ENCODE measurements at places on chromosomes 11 and 22. TPM values are rescaled to one million over a fixed set of nuclear protein-coding genes. Genes with fewer than 3 reads are reported as not detected.

DNA sequence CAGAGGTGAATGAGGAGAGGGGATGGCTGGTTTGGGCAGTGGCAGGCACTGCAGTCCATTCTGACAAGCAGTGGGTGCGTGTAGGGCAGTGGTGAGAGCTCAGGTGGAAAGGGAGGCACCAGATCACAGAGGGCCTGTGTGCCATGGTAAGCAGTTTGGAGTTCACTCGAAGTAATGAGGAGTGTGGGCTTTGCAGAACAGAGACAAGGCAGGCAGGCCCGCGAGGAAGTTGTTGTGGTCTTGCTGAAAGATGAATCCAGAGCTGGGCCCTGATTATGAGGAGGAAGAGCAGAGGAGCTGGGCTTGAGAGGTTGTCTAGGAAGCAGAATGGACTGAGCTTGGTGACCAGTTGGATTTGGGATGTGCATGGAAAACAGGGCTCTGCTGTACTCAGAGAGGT lies 1.6 kb upstream of the DNAJB13 start:
- DNase-seq: no peak

OR4A16 gene
- not detected for total RNA-seq

DNA sequence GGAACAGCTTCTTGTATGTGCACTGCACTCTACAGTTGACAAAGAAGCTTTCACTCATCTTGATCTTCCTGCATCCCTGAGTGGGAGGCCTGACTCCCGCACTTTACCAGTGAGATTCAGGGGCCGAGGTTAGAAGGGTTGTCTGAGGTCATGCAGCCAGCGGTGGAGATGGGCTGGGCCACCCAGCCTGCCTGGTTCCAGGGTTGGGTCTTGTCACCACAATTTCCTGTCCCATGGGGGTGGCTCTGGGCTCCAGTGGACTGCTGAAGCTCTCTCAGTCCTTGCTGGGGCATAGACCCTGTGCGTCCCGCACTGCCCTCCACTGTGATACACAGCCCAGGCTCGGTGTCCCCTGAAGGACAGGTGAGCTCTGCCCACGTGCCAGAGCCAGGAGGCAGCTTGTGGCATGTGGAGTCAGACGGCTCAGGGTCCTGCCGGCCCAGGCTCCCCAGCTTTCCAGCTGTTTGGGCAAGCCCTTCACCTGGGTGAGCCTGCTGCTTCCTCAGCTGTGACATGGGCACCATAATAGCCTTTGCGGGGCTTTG lies 6.9 kb upstream of the MYO7A start:
- no peak for DNase-seq

DNA sequence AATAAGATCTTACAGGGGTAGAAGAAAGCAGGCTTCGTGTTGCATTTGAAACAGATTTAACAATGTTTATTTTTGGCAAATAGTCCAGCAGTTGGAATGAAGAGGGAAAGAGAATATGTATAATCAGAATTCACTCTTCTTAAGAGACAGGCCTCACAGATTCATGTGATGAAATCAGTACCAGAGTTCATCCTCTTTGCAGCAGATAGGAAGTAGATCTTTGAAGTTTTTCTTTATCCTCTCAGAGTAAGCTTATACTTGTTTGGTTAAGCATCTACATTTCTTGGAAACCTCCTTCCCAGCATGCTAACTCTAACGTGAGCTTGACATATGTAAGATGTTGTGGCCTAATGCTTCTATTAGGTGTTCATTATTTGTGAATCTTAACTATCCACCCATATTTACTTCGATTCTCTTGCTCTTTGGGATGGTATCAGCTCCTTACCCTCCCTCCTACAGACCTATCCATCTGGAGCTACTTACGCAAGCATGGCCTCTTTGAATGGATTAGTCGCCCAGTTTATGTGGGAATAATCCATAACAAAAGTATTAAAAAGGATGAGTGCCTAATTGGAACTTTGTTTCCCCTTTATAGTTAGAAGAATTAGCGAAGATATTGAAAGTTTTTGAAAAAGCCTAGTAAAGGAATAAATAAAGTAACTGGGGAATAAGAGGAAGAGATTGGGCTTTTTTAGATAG lies 80.1 kb downstream of the PRMT3 start:
- no peak for DNase-seq

ACTN3 gene
- 189 TPM for total RNA-seq

DEFB131B gene
- not detected for total RNA-seq

DNA sequence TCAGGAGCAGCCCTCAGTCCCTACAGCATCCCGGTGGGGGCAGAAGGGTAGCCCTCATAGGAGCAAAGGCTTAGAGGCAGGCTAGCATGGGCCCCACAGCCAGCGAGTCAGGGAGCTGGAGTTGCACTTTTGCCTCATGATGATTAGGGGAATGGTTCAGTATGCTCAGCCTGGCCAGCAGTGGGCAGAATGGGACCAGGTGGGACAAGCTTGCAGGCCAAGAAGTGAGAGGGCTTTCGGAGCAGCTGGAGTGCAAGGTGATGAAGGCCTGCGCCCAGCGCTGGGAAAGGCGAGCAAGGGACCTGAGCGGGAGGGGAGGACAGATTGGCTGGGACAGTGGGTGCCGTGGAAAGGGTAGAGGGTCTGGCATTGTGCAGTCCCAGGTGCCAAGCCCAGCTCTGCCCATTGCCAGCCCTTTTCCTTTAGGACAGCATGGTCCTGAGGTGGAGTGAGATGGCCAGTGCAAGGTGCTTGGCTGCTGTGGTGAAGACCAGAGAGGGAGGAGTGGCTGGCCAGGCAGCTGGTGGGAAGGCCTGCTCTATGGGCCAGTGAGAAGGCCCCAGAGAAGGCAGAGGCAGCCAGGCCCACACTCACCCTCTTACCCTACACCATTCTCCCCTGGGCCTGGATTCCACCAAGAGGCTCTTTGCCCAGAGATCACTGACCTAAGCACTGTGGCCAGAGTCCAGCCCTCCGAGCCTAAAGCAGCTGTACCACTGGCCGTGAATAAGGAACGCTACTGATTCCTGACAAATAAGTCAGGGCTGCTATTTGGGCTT lies 47.9 kb upstream of the SUSD2 start:
- DNase-seq: peak; percentile 18

- DNase-seq: no peak
These were observed 23.0 kb downstream of the LRRC74B start for GRCh38 chr22:21068681-21069276.

- DNase-seq: no peak
These were observed 44.2 kb downstream of the PPFIA1 start for GRCh38 chr11:70314730-70315129.

- DNase-seq: no peak
These were observed 493.3 kb downstream of the BUD13 start for GRCh38 chr11:116279511-116279910.

GRCh38 chr11:130435671-130436070 lies 7.3 kb upstream of the ADAMTS8 start:
- no peak for DNase-seq

- DNase-seq: no peak
These were observed 331.4 kb downstream of the LARGE1 start for GRCh38 chr22:33588860-33589259.

GRCh38 chr22:39410264-39410663 lies 10.7 kb downstream of the TAB1 start:
- no peak for DNase-seq

DNA sequence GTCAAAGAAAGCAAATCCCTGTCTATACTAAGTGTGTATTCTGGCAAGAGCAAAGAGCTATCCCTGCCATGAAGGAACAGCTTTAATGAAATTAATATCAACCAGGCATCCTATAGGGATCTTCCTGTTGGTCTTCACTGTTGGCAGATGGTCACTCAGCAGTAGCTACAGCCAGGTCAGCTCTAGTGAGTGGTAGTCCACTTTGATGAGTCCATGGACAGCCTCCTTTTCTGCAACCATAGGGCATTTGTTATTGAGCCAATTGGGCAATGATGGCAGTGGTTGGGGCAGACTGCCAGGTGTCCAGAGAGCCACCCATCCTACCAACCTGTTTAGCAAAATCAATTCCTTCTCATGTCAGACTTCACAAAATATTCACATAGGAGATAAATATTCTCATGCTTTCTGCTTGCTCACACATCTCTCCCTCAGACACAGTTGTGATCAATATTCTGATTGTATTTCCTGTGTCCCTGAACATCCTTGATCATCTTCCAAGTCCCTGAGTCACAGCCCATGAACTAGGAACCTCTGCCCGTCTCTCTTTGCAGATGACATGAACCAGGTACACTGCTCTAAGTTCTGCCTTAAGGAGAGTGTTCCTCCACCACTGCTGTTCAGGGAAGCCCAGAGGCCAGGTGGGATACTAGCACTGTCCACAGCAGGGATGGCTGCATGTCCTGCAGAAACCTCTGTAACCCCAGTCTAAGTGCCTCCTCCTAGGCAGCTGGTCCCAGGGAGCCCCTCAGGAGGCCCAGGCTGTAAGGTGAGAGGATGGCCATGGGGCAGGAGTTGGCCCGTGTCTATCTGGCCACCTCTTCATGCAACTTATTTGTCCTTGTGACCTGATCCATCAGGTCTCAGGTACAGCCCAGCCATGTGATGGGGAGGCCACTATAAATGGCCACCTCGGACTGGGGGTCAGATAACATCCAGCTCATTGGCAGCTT lies 74.2 kb upstream of the IGLL5 start:
- DNase-seq: no peak

GRCh38 chr11:5691964-5692361 lies 2.4 kb downstream of the TRIM22 start:
- DNase-seq: no peak

- peak; percentile 74 for DNase-seq
These were observed 1.1 kb upstream of the PPFIBP2 start for GRCh38 chr11:7512525-7513233.

DNA sequence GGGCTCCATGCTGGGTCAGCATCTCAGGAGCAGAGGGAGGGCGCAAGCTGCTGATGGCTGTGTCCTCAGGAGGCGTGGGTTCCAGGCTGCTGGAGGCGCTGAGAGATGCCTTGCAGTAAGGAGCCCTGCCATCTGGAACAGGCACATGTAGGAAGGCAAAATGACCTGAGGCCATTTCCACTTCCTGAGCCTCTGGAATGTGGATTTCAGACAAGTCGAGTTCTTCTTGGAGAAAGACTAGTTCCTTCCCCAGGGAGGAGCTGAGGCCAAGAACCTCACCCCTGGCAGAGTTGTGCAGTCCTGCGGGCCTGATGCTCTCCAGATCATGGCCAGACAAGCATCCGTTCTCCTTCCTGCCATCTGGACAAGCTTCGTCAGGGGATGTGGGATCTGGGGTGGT lies 19.3 kb downstream of the HPS4 start:
- DNase-seq: peak; percentile 48

- DNase-seq: no peak
These were observed 37.7 kb downstream of the TPCN2 start for GRCh38 chr11:69086152-69087132.

- DNase-seq: no peak
These were observed 5.0 kb downstream of the THY1 start for GRCh38 chr11:119417726-119418540.

GRCh38 chr11:1767399-1768140 lies 3.8 kb upstream of the CTSD start:
- DNase-seq: no peak

GRCh38 chr22:38014083-38014482 lies 29.7 kb upstream of the SOX10 start:
- DNase-seq: no peak

DNA sequence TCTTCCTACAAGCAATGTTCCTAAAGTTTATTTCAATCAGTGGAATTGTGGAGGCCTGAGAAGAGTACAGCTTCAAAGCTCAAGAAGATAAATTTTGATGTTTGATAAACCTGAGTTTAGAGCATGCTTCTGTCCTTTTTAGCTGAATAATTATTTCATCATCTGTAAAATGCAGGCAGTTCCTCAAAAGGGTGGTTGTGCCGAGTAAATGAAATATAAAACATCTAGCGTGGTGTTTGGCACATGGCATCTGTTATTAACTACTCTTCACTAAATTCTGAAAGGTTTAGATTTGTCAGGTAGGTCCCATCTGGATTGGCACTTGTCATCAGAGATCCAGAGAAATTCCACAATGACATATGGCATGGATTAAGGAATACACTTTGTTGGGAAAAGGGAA lies 155.1 kb downstream of the DDX10 start:
- DNase-seq: no peak

DNA sequence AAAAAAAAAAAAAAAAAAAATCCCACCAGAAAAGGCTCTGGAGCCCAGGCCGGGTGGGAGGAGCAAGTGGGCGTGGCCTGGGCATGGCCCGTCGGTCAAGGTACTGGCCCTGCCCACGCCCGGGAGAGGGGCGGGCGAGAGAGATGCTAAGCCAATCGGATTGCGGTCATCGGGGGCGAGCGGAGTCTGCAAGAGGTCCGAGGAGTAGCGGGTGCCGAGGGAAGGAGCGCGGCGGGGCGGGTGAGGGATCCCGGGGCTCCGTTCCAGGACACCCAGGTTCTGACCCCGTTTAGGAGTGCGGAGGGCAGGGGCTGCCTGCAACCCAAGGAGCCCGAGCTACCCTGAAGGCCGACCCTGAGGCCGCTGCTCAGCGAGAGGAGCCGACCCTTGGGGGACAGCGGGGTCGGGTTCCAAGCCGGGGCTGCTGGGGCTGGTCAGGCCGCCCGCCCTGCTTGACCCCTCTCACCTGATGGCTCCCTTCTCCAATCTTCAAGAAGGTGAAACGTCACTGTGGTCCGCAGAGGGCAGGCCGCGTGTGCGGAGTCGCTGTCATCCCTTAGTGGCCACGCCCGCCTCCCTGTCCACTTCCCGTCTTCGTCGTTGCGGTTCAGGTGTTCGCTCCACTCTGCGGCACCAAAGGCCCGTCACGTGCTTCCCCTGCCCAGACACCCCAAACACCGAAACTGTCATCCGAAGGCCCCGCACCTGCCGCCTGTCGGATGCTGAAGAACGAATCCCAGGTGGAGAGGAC lies 11.1 kb upstream of the TAB1 start:
- peak; percentile 92 for DNase-seq
